ENCODE measurements at places on chromosomes 6 and 20.

- DNase-seq: no peak
Measured at GRCh38 chr20:2871661-2872458, 1.4 kb upstream of the PTPRA start.

- no peak for DNase-seq
Measured at GRCh38 chr20:10639737-10640556, 33.9 kb downstream of the JAG1 start.

- no peak for DNase-seq
Measured at GRCh38 chr6:131628726-131629125, 684 bp upstream of the MED23 start.

DNA sequence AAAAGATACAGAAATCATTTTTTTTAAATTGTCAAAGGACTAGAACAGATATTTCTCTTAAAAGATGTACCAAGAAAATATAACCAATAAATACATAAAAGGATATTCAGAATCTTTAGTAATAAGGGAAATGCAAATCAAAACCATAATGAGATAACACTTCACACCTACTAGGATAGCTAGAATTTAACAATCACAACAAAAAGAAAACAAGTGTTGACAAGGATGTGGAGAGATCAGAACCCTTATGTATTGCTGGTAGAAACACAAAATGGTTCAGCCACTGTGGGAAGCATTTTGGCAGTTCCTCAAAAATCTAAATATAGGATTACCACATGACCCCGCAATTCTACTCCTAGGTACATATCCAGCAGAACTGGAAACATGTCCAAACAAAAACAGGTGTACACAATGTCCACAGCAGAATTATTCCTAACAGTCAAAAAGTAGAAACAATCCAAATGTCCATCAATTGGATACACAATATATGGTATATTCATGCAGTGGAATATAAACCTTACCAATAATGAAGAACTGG, 211.0 kb downstream of the LRFN2 start:
- no peak for DNase-seq

- peak; percentile 40 for DNase-seq
Measured at GRCh38 chr6:89079511-89080234, 878 bp upstream of the PNRC1 start.

GRCh38 chr6:121430514-121431460, 4.7 kb upstream of the GJA1 start:
- no peak for DNase-seq

DNA sequence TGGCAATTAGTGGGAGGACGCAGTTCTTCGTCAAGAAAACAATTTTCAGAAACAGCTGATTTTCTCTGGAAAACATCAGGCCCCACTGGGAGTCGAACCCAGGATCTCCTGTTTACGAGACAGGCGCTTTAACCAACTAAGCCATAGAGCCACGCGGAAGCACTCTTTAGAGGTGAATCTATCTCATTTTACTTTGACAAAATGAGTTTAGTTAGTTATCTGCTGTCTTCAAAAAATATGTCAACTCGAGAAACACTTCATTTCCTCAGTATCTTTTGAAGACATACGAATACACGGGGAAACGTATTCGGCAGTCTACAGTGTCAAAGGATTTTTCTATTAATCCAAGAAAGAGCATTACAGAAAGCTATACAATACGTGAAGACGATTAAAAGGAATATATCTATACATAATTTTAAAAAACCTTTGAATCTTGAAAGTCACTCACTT, 26.7 kb downstream of the GPX6 start:
- no peak for DNase-seq

GRCh38 chr6:19929312-19929711, 92.1 kb downstream of the ID4 start:
- DNase-seq: no peak

DNA sequence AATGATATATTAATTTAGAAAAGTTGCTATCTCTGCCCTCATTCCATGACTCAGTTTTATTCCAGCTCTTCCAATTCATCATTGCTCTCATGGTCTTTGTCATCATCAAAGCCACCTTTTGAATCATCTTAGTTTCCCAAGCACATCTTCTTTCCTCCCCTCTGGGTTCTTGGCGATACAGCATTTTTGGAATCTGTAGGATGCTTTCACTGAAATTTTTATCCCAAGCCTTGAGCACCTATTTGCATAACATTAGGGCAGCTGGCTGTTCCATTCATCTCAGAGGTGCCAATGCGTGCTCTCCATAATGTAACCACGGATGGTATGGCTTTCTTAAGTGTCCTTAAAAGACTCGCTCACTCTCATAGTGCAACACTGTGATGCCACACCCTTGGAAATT, 100.4 kb downstream of the SNX5 start:
- no peak for DNase-seq

DNA sequence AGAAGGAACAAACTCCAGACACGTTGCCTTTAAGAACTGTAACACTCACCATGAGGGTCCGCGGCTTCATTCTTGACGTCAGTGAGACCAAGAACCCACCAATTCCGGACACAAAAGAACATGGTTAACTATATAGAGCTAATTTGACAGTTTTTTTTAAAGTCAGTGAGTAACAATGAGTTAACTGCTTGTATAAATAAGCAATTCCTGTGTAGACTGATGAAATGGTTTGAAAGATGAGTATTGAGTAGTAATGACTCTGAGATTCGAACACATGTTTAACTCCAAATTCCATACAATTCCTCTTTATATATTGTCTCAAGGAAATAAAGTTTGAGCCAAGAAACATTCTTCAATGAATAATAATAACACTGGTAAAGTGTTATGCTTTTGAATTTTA, 478.0 kb downstream of the MMUT start:
- no peak for DNase-seq

DNA sequence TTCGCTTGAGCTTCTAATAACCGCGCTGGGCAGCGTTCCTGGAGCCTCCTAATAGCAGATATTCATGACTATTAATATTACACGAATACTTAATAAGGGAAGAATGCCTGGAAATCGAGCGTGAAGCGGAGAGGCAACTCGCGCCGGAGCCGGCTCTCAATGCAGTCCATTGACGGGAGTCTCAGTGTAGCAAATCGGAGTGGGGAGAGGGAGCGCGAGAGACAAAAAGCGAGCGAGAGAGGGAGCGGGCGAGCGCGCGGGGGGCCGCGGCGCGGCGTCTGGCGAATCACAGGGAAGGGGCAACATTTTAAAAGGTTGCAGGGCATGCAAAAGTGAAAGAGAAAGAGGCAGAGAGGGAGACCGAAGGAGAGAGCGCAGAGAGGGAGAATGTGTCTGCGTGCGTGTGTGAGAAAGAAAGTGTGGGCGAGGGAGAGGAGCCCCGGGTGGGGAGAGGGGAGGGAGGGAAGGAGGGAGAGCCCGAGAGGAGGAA, 2.9 kb downstream of the TFAP2A start:
- DNase-seq: peak; percentile 42

DNA sequence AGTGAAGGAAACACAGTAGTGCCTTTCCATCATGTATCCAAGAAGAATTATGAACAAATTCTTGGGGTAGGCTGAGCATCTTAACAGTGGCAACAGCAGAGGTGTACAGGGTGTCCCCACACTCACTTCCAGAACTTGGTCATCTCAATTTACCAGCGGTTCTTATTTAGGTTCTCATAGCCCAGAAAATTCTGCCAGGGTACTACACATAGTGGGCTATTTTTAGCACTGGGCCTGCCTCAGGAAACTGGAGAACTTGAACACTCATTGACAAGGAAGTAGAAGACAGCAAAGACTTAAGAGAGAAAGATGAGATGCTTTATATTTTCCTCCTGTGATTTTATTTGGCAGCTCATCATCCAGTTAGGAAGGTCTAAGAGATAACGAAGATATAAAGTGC, 71.8 kb upstream of the PHIP start:
- no peak for DNase-seq

- no peak for DNase-seq
Measured at GRCh38 chr20:49559411-49560081, 8.4 kb downstream of the PTGIS start.

- DNase-seq: no peak
Measured at GRCh38 chr6:115885636-115886366, 174.9 kb downstream of the FRK start.

DNA sequence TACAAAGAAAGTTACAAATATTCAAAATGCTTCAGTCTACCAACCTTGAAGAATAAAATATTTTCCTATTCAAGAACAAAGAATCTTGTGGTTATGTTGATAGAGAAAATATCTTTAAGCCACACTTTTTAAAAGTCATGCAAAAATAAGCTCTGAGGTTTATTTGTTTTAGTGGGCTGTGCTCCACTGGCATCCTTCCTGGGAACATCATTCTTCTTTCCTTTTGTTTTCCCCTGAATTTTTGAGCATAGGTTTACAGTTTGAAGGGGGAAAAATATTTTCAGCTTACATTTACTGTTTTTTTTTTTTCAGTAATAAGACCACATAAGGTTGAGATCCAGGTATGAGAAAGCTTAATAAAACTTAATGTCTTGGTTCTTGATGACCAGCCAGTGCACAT, 72.0 kb upstream of the BACH2 start:
- DNase-seq: no peak

- DNase-seq: no peak
Measured at GRCh38 chr20:53678315-53678989, 84.8 kb upstream of the ZNF217 start.

DNA sequence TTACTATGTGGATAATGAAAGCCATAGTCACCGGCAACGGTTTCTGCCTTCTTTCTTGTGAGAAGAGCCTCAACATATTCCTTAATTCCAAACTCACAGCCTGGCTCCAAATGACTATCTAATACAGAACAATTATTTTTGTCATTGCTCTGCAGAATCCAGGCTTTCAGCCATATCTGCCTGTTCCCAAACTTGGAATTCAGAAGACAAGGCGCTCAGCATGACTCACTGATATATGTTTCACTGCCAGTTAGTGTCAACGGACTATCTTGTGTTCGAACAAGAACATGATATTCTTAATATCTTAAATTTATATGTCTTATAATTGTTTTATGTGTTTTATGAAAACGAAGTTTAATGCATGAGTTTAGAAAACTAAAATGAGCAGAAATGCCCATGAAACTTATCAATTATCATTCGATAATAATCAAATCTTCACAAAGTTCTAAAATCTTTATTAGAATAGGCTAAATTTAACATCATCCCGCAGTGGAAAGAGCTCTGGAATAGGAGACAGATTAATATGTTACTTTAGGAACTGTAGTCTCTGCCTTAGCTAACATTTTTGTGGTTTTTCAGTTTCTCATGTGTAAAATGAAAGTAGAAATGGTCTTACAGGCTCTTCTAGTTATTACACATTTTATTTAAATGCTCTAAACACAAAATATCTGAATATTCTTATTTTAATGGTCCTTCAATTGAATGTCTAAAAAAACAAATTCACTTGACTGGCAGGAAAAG, 669.3 kb upstream of the GJE1 start:
- DNase-seq: no peak

- DNase-seq: peak; percentile 96
Measured at GRCh38 chr6:163413345-163414116, 987 bp upstream of the QKI start.

GRCh38 chr6:40353967-40354452, 233.2 kb downstream of the LRFN2 start:
- no peak for DNase-seq

- DNase-seq: no peak
Measured at GRCh38 chr6:41079080-41079479, 6.3 kb downstream of the NFYA start.

GRCh38 chr6:35011096-35012041, 122.3 kb downstream of the ANKS1A start:
- DNase-seq: no peak

DNA sequence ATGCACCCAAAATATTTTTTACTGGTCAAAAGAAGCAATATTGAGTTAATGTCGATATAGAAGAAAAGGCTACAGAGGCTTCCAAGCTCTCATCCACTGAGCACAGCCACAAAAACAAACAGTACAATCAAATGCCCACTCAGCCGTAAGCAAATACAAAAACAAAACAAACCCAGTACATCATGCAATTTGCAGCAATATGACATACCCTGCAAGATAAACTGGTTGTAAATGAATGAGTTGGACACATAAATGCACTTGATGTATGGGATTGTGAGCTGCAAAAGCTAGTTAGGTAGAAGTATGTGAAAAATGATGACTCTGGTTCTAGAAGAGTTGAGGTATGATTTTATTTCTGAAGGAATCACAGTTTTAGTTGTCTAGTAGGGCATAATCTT, 83.9 kb downstream of the SESN1 start:
- no peak for DNase-seq

All from naive B cell (primary cell).